AML-193 (cell line): ENCODE measurements at places on chromosomes 5 and 9.

DNA sequence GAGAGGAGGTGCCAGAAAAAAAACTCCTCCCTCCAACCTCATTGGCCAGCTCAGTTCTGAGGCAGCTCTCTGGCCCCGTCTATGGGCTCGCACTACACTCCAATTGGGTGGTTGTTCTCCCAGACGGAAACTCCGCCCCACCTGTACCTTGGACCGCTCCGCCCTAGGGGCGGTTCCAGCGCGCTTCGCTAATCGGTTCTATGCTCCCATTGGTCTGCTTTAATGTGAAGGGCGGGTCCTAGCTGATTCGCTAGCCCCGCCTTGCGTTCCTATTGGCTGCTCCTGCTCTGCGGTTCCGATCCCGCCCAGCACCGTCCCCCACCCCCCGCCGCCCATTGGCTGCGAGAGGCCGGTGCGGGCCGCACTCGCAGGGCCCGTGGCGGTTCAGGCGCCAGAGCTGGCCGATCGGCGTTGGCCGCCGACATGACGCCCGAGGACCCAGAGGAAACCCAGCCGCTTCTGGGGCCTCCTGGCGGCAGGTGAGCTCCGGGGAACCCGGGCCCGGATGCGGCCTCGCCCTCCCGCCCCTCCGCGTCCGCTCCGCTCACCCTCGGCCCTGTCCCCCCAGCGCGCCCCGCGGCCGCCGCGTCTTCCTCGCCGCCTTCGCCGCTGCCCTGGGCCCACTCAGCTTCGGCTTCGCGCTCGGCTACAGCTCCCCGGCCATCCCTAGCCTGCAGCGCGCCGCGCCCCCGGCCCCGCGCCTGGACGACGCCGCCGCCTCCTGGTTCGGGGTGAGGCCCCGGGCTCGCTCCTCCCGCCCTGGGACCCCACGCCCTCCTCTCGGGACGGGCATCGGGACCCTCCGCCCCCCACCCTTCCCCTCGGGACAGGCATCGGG, at the start of gene SLC2A8:
Gene SLC2A8 (plus strand): TSS at position 362 of the 838 bp plus-strand sequence. CDS start 62 bp downstream, at position 424.
- no peak for DNase-seq

DNA sequence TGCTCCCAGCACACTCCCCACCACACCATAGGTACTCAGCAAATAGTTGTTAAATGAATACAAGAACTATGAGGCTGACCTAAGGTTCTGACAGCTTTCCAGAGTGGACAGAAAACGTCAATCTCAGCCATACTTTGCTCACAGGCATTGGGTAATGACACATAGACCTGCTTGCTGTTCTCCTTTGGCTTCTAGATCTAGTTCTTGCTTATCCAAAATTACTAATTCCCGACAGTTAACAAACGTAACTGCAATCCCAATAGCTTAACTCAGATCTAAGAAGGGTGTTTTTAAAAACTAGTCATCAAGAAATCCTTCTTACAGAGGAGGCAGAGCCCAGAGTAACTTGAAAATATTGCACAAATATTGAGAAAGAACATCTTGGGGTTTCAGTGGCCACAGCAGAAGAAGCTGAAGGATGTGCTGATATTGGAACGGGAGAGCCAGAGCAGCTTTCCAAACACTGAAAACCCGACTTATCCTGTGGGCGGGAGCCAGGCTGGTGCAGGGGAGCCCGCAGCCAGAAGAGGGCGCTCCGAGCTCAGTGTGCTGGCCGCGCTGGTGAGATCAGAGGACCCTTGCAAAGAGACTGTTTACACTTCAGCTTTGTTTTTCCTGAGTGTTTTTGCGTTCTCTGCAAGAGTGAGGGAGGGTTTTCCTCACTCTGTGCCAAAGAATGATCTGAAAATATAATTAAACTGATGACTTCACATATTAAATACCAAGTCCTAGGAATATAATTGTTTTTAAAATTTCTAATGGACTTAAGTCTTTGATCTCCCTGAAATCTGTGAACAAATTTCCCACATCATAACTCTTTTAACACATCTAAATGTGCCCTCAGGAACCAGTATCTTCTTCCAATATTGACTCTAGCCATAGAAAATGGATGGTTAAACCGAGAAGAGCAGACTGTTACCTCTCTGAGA, 30.3 kb downstream of the FGF1 start:
- peak; percentile 21 for DNase-seq

DNA sequence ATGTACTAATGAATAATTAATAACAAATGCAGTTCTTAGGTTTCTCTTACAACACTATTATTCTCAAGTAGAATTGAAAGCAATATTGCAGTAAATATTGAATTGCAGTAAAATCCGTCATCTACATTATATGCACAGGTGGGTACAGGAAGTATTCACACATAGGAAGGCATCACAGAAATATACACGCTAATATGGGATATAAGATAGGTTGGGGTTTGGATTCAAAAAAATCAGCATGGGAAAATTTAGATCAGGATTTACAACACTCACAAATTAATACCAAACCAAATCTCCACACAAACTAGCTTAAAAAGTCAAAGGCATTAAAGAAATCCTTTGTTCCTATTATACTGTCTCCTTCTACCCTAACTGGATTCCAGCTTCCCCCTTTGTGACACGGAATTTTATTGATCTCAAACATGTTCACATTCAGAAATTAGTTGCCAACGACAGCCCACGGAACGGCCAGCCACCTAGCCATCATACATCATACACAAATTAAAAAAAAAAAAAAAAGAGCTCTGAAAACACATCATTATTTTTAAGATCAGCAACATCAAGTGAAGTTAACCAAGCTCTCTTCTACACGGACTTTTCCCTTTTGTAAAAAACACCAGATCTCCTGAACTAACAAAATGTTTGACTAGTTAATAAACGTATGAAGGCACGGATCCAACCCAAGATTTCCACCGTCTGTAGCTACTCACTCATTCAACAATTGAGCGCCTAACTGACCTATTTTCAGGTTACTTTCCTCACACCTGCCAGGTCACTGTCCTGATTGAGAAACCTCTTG, 2.2 kb downstream of the NR6A1 start:
- no peak for DNase-seq

DNA sequence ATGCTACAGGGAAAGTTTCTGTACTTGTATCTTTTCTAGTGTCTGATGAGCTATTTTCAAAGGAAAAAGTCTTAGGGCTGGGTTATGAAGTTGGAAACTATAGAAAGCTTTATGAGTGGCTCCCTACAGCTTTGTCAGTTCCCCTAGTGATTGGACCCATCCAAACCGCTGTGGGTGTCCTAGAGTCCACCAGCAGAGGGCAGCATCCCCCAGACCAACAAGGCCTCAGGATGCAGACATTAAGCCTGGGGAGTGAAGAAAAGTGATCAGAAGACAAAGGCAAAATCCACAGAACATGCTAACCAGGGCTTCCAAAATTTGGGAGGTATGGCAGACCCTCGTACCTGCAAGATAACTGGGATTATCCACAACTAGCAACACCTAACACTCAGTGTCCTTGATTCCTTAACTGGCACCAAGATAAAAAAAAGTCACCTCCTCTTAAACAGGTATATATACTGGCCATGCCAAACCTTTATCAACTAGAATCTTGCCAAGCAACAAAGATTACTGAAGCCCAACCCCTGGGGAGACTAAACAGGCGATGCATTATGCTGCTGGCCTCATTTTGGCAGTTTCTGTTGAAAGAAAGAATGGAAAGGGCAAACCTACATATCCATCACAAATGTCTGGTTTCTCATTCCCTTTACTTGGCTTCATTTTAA, 110.4 kb upstream of the NR5A1 start:
- peak; percentile 67 for DNase-seq

- no peak for DNase-seq
Observed at GRCh38 chr5:74310997-74311930, 329.3 kb downstream of the ENC1 start.
